ENCODE measurements at places on chromosomes 5 and 9.

GRCh38 chr9:89051421-89052025 is 60.3 kb downstream of the S1PR3 start:
- DNase-seq: no peak

DNA sequence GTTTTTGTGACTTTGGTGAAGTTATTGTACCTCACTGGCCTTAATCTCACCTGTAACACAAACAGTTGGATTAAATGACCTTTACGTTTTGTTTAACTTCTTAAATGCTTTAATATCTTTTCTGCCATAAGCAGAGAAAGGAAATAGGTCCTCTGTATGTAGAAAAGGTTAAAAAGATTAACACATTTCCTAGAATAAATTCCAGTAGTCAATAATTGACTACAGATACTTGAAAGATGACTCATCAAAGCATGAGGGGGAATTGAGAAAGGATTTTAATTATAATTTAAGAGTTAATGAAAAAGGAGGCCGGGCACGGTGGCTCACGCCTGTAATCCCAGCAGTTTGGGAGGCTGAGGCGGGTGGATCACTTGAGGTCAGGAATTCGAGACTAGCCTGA is 35.8 kb upstream of the CMYA5 start:
- no peak for DNase-seq

GRCh38 chr5:34523387-34523726 is 132.8 kb upstream of the RAI14 start:
- no peak for DNase-seq

- DNase-seq: no peak
Observed at GRCh38 chr5:94181895-94182294, 436.5 kb downstream of the KIAA0825 start.

- DNase-seq: no peak
Observed at GRCh38 chr5:173341961-173342430, 13.8 kb upstream of the STC2 start.
